Ascending aorta (tissue), 2 donors: ENCODE measurements at places on chromosomes 1 and 21.

- H3K4me1 ChIP-seq, result no peaks in the 10 kb centered on the region
- no peak for DNase-seq
- H3K27ac ChIP-seq, result no peak overlapping the region
- no peaks in the 10 kb centered on the region for H3K36me3 ChIP-seq
Observed at GRCh38 chr1:205470131-205470530, 14.3 kb upstream of the BLACAT1 start.

DNA sequence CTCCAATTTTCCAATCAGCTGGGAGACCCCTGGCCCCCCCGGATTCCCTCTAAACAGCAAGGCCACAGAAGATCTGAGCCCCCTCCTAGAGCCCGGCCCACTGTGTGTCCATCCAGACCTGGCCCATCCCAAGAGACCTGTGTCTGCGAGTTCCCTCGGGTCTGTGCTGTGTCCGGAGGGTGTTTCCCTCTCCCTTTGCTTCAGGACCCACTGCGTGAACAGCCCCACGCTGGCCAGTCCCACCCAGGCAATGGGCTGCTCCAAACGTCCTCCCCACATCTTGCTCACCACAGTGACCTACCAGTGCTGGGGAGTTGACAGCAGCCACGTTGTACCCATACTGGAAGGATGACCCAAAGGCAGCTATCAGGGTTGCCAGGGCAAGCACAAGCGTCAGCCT lies 11.6 kb downstream of the SLC2A5 start:
- no peaks in the 10 kb centered on the region for H3K27me3 ChIP-seq
- no peaks in the 10 kb centered on the region for H3K36me3 ChIP-seq
- no peak overlapping the region for H3K4me3 ChIP-seq
- H3K27ac ChIP-seq, result no peak overlapping the region
- no peak for DNase-seq

- H3K36me3 ChIP-seq, result no peaks in the 10 kb centered on the region
- peak overlapping the region; percentile 85 for H3K27ac ChIP-seq
- peaks cover 26% of the 10 kb centered on the region for H3K4me1 ChIP-seq
- no peaks in the 10 kb centered on the region for H3K27me3 ChIP-seq
- DNase-seq, result no peak
Observed at GRCh38 chr1:84698151-84699110, 8.2 kb upstream of the SSX2IP start.

DNA sequence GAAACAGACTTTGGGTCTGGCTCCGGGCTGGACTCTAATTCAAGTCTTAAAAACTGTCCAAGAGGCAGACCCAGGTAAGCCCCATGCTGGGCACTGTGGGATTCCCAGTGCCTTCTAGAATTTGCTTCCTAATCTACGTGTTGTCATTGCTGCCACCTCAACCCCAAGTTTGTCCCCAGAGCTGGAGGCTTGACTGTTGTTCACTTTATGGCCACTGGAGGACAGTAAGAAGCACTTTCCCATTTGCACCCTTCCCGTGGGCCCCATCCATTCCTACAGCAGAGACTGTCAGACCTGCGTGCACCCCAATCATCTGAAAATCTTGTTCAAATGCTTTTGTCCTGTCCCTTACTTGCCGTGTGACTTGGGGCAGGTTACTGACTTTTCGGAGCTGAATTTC lies 29.4 kb upstream of the VASH2 start:
- H3K4me1 ChIP-seq, result no peaks in the 10 kb centered on the region
- no peak for DNase-seq
- H3K27ac ChIP-seq, result no peak overlapping the region
- H3K4me3 ChIP-seq, result no peak overlapping the region

GRCh38 chr1:116817582-116818064 lies 63.4 kb downstream of the CD2 start:
- H3K4me1 ChIP-seq, result no peaks in the 10 kb centered on the region
- H3K27me3 ChIP-seq, result no peaks in the 10 kb centered on the region
- DNase-seq, result no peak
- no peak overlapping the region for H3K4me3 ChIP-seq
- H3K27ac ChIP-seq, result no peak overlapping the region

DNA sequence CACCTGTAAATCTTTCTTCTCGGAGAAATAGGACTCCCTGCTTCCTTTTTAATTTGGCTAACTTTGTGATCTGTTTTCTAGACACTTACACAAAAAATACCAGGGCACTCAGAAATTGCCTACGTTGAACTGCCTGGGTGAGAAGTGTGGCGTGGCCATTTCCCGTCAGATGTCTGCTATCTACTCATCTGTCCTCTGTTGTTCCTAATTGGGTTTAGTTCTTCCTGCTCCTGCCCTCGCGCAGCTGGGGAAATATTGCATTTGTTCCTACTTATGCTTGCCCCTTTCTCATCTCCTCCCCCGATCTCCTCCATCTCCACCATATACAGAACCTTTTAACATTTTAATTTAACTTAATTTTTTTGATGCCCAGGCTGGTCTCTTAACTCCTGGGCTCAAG lies 55.1 kb downstream of the CD58 start:
- H3K27ac ChIP-seq, result no peak overlapping the region
- DNase-seq, result no peak
- H3K4me1 ChIP-seq, result peaks cover under 1% of the 10 kb centered on the region

DNA sequence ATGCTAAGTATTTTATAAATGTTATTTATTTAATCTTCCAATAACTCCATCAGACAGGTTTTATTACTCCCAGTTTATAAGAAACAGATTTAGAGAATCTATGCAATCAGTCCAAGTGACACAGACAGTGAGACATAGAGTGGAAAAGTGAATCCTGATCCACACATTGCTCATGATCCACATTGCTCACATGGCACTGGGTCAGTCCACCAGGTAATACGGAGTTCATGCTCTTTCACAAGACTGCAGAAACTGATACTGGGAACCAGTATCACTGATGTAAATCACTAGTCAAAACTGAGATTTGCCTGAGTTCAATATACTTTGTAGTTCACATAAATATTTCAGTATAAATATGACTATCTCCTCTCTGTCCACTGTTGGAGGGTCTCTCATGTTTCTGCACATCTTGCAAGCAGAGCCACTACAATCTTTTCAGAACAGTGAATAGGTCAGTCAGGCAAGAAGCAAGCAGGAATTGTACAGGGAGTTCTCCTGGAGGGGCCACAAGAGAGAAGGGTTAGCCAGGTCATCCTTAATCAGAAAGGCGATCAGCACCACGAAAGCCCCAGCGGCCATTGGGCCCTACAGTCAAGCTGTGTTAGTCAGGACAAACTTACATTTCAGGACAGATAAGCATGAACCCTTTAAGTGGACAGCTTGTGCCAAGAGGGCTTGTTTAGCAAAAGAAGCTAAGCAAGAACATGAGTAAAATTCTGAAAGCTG lies 275.4 kb upstream of the NR5A2 start:
- DNase-seq, result no peak
- H3K4me1 ChIP-seq, result no peaks in the 10 kb centered on the region
- no peaks in the 10 kb centered on the region for H3K36me3 ChIP-seq
- no peak overlapping the region for H3K4me3 ChIP-seq

- H3K4me3 ChIP-seq, result no peak overlapping the region
- no peak for DNase-seq
- no peaks in the 10 kb centered on the region for H3K27me3 ChIP-seq
- H3K27ac ChIP-seq, result no peak overlapping the region
Observed at GRCh38 chr1:188065917-188066316, 1237.2 kb downstream of the PLA2G4A start.

DNA sequence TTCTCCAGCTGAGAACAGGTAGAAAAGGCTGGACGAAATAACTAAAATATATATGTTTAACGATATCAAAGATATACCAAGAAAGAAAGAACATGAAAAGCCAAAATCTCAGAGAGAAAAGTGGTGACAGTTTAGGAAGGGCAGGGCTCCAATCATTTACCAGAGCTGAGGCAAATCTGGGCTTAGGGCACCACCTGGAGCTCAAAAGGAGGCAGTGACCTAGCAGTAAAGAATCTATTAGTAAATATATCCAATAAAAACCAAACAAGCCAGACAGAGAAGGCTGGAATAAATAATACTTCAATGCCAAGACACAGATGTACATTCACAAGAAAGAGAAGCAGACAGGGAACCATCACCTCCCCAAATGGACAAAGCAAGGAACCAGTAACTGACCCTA lies 43.5 kb downstream of the CHIA start:
- no peak overlapping the region for H3K4me3 ChIP-seq
- H3K27ac ChIP-seq, result no peak overlapping the region
- no peaks in the 10 kb centered on the region for H3K36me3 ChIP-seq
- no peaks in the 10 kb centered on the region for H3K27me3 ChIP-seq

GRCh38 chr1:29548091-29548490 lies 311.8 kb downstream of the PTPRU start:
- no peaks in the 10 kb centered on the region for H3K36me3 ChIP-seq
- H3K4me1 ChIP-seq, result no peaks in the 10 kb centered on the region
- DNase-seq, result no peak
- no peaks in the 10 kb centered on the region for H3K27me3 ChIP-seq

DNA sequence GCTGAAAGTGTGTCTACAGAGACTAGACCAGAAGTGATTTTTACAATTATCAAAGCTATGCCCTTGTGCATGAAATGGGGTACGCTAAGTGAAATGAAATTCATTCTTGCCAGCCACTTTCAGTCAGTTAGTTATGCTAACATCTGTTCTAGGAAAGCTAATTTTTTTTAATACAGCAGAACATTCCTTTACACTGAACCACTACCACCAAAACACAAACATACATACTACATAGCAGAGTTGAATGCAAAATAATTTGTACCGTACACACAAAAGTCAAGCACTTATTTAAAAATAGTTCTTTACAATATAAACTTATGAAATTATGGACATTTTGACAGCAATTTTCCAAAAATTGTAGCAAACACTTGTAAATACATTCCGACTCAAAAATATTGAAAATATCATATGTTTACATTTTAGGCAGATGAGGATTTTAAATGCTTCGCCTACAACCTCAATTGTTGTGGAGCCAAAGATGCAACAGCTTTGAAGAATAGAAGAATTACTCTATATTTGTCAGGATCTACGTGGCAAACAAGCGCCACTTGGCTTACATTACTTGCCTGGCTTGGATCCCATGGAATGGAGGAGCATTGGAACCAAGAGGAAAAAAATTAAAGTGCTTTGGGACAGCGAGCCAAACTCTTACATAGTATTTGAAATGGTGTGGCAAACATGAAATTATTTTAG lies 30.6 kb downstream of the WLS start:
- H3K4me3 ChIP-seq, result peak overlapping the region; percentile 26
- no peaks in the 10 kb centered on the region for H3K36me3 ChIP-seq
- no peaks in the 10 kb centered on the region for H3K27me3 ChIP-seq
- no peaks in the 10 kb centered on the region for H3K4me1 ChIP-seq
- DNase-seq, result no peak

DNA sequence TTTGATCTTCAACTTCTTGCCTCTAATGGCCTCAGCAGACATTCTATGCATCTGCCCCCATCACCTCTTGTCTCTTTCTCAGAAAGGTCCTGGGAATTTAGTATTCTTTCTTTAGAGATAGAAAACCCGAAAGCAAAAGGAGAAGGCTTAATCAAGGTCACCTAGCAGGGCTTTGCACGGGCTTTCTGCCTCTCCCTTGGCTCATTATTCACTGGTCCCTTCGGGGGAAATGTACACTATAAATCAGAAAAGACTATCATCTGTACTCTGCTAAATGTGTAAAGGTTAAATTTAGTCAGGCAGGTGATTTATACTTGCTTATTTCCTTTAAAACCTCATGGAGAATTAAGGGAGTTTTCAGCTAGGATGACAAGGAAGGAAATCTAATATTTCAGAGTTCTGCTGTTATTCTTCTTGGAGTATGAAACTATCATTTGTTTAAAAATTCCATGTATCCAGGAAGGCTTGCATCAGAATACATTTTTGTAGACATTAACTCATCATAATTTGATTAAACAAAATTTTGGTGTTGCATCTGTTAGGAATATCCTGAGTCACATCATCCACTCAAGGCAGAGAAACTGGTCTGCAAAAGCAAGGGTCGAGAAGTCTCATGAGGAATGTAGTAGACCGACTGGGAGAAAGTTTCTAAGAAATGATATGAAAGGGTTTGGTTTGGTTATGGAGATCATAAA lies 124.6 kb downstream of the GABPA start:
- H3K27ac ChIP-seq, result no peak overlapping the region
- no peak for DNase-seq
- H3K4me3 ChIP-seq, result no peak overlapping the region
- H3K27me3 ChIP-seq, result no peaks in the 10 kb centered on the region
- H3K4me1 ChIP-seq, result no peaks in the 10 kb centered on the region
- no peaks in the 10 kb centered on the region for H3K36me3 ChIP-seq

DNA sequence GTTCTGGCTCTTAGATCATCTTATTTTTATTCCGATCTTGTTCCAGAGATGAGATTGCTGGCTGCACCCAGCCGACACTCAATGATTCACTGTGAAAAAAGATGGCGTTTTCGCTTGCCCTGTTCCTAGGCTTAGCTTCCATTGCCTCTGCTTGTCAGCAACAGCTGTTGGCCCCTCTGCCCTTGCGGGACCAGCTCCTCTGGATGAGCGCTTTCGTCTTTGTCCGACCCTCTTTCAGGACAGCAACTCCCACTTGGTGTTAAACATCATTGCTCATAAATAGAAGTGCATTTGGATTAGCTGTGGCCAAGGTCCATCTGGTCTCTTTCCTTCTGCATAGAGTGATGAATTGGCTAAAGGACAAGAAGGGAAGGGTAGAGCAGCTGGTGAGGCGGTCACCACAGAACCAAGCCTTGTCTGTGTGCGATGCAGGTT lies 43.5 kb upstream of the SCCPDH start:
- DNase-seq, result no peak
- no peaks in the 10 kb centered on the region for H3K4me1 ChIP-seq
- H3K4me3 ChIP-seq, result no peak overlapping the region
- no peaks in the 10 kb centered on the region for H3K27me3 ChIP-seq
- H3K36me3 ChIP-seq, result no peaks in the 10 kb centered on the region
- no peak overlapping the region for H3K27ac ChIP-seq

DNA sequence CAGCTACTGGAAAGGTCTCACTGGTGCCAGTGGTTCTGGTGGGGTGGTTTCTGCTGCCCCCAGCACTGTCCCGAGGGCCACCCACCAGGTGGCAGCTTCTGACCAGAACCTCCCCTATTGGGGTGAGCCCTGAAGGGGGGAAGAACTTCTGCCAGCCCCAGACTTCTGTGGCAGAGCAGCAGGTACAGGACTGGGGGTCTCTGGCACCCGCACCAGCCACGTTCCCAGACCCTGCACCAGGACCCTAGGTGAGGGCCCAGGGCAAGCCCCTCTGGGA lies 1.6 kb downstream of the PUSL1 start:
- H3K27me3 ChIP-seq, result no peaks in the 10 kb centered on the region
- peak overlapping the region; percentile 95 for H3K27ac ChIP-seq
- H3K4me3 ChIP-seq, result no peak overlapping the region
- peaks cover 52% of the 10 kb centered on the region for H3K36me3 ChIP-seq
- H3K4me1 ChIP-seq, result peaks cover 19% of the 10 kb centered on the region
- DNase-seq, result no peak

GRCh38 chr1:185960422-185961321 lies 226.5 kb downstream of the HMCN1 start:
- DNase-seq, result no peak
- H3K36me3 ChIP-seq, result no peaks in the 10 kb centered on the region
- H3K27ac ChIP-seq, result no peak overlapping the region

- H3K27me3 ChIP-seq, result no peaks in the 10 kb centered on the region
- H3K36me3 ChIP-seq, result no peaks in the 10 kb centered on the region
- no peak for DNase-seq
- H3K27ac ChIP-seq, result no peak overlapping the region
Observed at GRCh38 chr1:6488602-6489382, 2.7 kb downstream of the PLEKHG5 start.

- H3K36me3 ChIP-seq, result no peaks in the 10 kb centered on the region
- peaks cover 2% of the 10 kb centered on the region for H3K4me1 ChIP-seq
- H3K27me3 ChIP-seq, result peaks cover 3% of the 10 kb centered on the region
- DNase-seq, result peak; percentile 62
Observed at GRCh38 chr1:205569411-205570172, 62.2 kb downstream of the ELK4 start.

GRCh38 chr1:188769181-188769580 lies 1708.5 kb downstream of the BRINP3 start:
- H3K27me3 ChIP-seq, result no peaks in the 10 kb centered on the region
- H3K4me1 ChIP-seq, result no peaks in the 10 kb centered on the region
- no peak for DNase-seq
